ENCODE measurements at places on chromosomes 3 and 15.

DNA sequence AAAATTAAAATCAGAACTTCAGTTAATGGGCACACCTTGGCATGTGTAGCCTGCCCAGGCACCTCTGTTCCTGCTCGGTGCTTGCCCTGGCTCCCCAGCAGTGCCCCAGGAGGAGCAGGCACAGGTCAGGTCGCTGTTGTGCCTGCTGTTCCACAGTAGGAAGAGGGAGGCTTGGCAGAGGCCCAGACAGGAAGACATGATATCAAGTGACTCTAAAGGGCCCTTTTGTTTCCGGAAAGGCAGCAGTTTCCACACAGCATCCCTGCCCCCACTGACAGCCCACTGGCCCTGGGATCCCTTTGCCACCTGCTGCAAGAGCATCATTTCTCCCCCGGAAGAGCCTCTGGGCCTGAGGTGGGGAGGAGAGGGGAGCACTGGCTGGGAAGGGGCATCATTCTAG, 40.5 kb upstream of the HES1 start:
- no peak for DNase-seq
- no peaks in the 10 kb centered on the region for H3K4me1 ChIP-seq
- no peak overlapping the region for H3K4me3 ChIP-seq
- no peaks in the 10 kb centered on the region for H3K27me3 ChIP-seq

GRCh38 chr15:66285533-66286280, 7.7 kb upstream of the DIS3L start:
- no peak for DNase-seq
- no peaks in the 10 kb centered on the region for H3K36me3 ChIP-seq

GRCh38 chr3:73955494-73956070, 330.8 kb upstream of the PDZRN3 start:
- DNase-seq = no peak
- no peaks in the 10 kb centered on the region for H3K27me3 ChIP-seq
- no peak overlapping the region for H3K27ac ChIP-seq
- H3K4me3 ChIP-seq = no peak overlapping the region

DNA sequence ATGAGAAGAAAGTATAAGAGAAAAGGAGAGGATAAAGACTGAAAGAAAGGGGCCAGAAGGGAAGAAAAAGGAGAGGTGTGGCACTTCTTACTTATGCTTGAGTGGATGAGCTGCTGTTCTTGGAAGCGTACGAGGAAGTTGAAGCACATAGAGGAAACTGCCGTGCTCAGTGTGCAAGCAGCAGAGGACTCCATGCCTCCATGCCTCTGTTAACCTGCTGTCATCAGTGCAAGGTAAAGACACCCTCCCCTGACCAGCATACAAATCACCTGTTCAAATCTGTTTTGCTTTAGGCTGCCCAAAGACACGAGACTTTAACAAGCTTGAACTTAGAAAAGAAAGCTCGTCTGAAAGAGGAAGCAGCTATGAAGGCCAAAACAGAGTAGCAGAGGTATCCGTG, 6.4 kb downstream of the WDR5B start:
- peaks cover 22% of the 10 kb centered on the region for H3K36me3 ChIP-seq
- H3K4me1 ChIP-seq = no peaks in the 10 kb centered on the region
- H3K4me3 ChIP-seq = no peak overlapping the region
- no peaks in the 10 kb centered on the region for H3K27me3 ChIP-seq

- DNase-seq = no peak
- no peaks in the 10 kb centered on the region for H3K4me1 ChIP-seq
- H3K36me3 ChIP-seq = no peaks in the 10 kb centered on the region
- no peak overlapping the region for H3K4me3 ChIP-seq
- no peaks in the 10 kb centered on the region for H3K27me3 ChIP-seq
Observed at GRCh38 chr15:45630917-45631691, 3.7 kb upstream of the SQOR start.

DNA sequence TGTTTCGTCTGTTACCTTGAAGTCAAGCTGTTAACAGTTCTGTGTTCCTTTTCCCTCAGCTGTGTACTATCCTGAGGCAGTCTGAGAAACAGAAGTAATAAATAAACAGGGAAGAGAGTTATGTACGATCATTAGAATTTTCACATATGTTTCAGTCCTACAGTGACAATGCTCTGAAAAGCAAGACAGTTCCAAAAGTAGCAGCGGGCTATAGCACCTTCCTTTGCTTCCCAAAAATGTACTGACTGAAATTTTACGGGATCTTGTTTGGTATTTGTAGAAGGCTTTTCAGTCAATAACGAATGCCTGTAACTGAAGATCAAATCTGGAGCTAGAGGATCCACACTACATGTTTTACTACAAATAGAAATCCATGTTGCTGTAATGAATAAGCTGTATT, 428.1 kb downstream of the PYDC2 start:
- no peaks in the 10 kb centered on the region for H3K27me3 ChIP-seq
- H3K36me3 ChIP-seq = no peaks in the 10 kb centered on the region
- no peak overlapping the region for H3K27ac ChIP-seq
- H3K4me3 ChIP-seq = no peak overlapping the region
- no peak for DNase-seq

GRCh38 chr3:119570229-119570628, 9.1 kb upstream of the ADPRH start:
- no peak overlapping the region for H3K27ac ChIP-seq
- no peaks in the 10 kb centered on the region for H3K36me3 ChIP-seq
- no peak overlapping the region for H3K4me3 ChIP-seq
- no peak for DNase-seq
- no peaks in the 10 kb centered on the region for H3K4me1 ChIP-seq

DNA sequence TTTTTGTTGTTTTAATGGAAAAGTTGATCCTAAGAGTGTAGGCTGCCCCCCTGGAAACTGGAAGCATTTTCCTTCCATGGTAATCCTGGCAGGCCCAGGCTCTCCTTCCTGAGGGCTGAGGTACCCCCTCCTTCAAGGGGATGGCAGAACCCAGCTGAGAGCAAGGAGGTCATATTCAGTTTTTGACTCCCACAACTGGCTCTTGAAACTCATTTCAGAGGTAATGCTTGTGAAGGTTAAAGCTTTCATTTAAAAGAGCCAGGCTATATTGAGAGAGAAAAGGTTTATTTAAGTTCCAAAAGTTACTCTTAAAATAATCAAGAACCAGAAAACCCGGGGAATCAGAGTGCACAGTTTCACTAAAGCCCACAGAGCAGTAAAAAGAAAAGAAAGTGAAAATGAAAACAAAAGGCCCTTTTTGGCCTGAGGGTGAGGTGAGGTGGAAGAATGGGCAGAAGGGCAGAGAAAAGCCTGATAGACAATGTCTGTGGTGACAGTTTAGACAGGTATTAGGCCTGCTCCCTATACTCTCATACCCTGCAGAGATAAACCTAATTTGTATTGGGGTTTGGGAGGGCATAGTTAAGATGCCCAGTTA, 47.0 kb upstream of the RBP1 start:
- no peaks in the 10 kb centered on the region for H3K36me3 ChIP-seq
- DNase-seq = no peak
- no peak overlapping the region for H3K4me3 ChIP-seq
- no peaks in the 10 kb centered on the region for H3K27me3 ChIP-seq
- H3K4me1 ChIP-seq = no peaks in the 10 kb centered on the region

DNA sequence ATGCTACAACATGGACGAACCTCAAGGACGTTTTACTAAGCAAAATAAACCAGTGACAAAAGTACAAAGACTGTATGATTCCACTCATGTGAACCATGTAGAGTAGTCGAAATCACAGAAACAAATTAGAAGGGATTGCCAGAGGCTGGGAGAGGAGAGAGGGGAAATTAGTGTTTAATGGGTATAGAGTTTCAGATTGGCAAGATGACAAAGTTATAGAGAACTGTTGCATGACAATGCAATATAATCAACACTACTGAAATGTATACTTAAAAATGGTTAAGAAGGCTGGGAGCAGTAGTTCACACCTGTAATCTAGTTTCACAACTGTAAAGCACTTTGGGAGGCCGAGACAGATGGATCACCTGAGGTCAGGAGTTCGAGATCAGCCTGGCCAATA, 36.9 kb downstream of the PLS1 start:
- DNase-seq = no peak
- H3K4me1 ChIP-seq = no peaks in the 10 kb centered on the region
- no peaks in the 10 kb centered on the region for H3K27me3 ChIP-seq
- H3K27ac ChIP-seq = no peak overlapping the region
- H3K4me3 ChIP-seq = no peak overlapping the region

- no peak overlapping the region for H3K4me3 ChIP-seq
- DNase-seq = no peak
- H3K4me1 ChIP-seq = no peaks in the 10 kb centered on the region
Observed at GRCh38 chr3:124178531-124178930, 186.6 kb upstream of the ROPN1 start.

- no peaks in the 10 kb centered on the region for H3K4me1 ChIP-seq
- H3K27ac ChIP-seq = no peak overlapping the region
- DNase-seq = peak; percentile 81
- H3K27me3 ChIP-seq = no peaks in the 10 kb centered on the region
- H3K36me3 ChIP-seq = no peaks in the 10 kb centered on the region
Observed at GRCh38 chr3:16247282-16248061, 17.3 kb downstream of the DPH3 start.

DNA sequence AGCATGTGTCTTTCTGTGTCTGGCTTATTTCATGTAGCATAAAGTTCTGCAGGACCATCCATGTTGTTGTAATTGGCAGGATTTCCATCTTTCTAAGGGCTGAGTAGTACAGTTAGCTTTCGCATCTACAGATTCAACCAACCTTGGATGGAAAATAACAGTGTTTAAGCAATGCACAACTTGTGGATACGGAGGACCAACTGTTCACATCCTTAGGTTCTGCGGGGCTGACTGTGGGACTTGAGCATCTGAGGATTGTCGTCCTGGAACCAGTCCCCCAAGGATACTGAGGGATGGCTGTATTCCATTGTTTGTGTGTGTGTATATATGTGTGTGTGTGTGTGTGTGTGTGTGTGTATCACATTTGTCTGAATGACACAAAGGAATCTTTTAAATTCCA, 27.7 kb downstream of the ABHD17C start:
- H3K27me3 ChIP-seq = no peaks in the 10 kb centered on the region
- H3K4me3 ChIP-seq = no peak overlapping the region
- no peaks in the 10 kb centered on the region for H3K4me1 ChIP-seq
- peaks cover 8% of the 10 kb centered on the region for H3K36me3 ChIP-seq

DNA sequence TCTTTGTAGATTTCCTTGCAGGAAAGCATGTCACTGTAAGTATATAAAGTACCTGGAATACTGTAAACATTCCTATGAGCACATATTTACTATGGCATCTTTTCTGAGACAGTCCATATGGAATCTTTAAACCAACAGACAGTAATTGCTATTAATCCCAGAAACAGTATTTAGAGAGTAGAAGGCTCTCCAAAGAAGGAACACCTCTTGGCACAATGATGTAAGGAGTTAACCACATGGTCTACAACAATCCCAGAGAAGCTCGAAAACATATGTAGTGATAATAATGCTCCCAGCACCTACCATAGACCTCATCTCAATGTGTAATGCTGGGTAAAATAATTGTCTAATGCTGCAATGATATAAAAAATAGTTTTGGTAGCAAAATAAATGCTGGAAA, 95.8 kb upstream of the IL12A start:
- DNase-seq = no peak
- H3K27me3 ChIP-seq = no peaks in the 10 kb centered on the region
- peaks cover 8% of the 10 kb centered on the region for H3K36me3 ChIP-seq
- H3K27ac ChIP-seq = no peak overlapping the region
- no peak overlapping the region for H3K4me3 ChIP-seq

GRCh38 chr3:186544281-186544680, at the start of gene CRYGS:
TSS of gene CRYGS (minus strand) at chr3:186544380. CDS start at chr3:186544326, 54 bp downstream.
- no peaks in the 10 kb centered on the region for H3K36me3 ChIP-seq
- no peaks in the 10 kb centered on the region for H3K27me3 ChIP-seq
- H3K4me1 ChIP-seq = no peaks in the 10 kb centered on the region
- H3K27ac ChIP-seq = no peak within 1 kb of the TSS
- no peak within 1 kb of the TSS for H3K4me3 ChIP-seq

GRCh38 chr15:67900621-67901147, 60.8 kb upstream of the RNU6-1 start:
- no peaks in the 10 kb centered on the region for H3K27me3 ChIP-seq
- H3K4me1 ChIP-seq = no peaks in the 10 kb centered on the region
- H3K36me3 ChIP-seq = no peaks in the 10 kb centered on the region
- no peak overlapping the region for H3K4me3 ChIP-seq
- no peak for DNase-seq
- H3K27ac ChIP-seq = no peak overlapping the region

DNA sequence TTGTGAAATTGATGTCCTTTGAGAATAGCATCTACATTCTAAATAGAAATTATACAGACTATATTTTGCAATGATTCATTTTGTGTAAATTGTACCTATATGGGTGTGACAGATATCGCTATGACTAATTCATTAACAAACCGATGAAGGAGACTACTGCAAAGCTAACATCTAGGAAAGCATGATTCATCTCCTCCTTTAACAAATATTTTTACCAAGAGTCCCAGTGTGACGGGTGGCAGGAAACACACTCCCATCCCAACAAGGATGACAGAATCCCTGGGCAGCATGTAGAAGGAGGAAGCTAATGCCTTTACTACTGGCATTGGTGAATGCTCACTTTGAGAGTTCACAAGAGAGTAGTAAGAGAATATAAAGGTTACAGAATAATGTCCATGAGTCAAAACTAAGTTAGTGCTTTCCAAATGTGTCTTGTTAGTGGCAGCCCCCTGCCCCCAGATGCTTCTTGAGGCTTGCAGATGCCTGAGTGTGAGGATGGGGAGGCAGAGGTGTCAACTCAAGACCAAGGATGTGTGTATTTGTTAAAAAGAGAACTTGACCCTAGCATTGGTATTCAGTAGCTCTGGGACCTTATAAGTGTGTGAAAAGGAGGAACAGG, 180.6 kb downstream of the FMN1 start:
- H3K27ac ChIP-seq = no peak overlapping the region
- no peak overlapping the region for H3K4me3 ChIP-seq
- DNase-seq = no peak

GRCh38 chr3:184022323-184022722, 4.6 kb upstream of the ABCC5 start:
- no peak overlapping the region for H3K4me3 ChIP-seq
- no peaks in the 10 kb centered on the region for H3K4me1 ChIP-seq
- H3K27me3 ChIP-seq = no peaks in the 10 kb centered on the region
- no peak overlapping the region for H3K27ac ChIP-seq

- H3K27ac ChIP-seq = no peak overlapping the region
- no peak overlapping the region for H3K4me3 ChIP-seq
- DNase-seq = no peak
- H3K27me3 ChIP-seq = no peaks in the 10 kb centered on the region
Observed at GRCh38 chr15:35141743-35142471, 56.8 kb upstream of the NANOGP8 start.

- no peaks in the 10 kb centered on the region for H3K4me1 ChIP-seq
- no peaks in the 10 kb centered on the region for H3K27me3 ChIP-seq
- H3K27ac ChIP-seq = no peak overlapping the region
- DNase-seq = no peak
- no peak overlapping the region for H3K4me3 ChIP-seq
Observed at GRCh38 chr3:128623762-128624176, 26.8 kb downstream of the RPN1 start.

- H3K4me3 ChIP-seq = peak within 1 kb of the TSS; percentile 58
- peak; percentile 19 for DNase-seq
- H3K36me3 ChIP-seq = no peaks in the 10 kb centered on the region
Observed at GRCh38 chr3:126654571-126655383, at the start of gene TXNRD3. TSS of gene TXNRD3 (minus strand) at chr3:126655124.
